Activated naive CD4-positive, alpha-beta T cell treated with anti-CD3 and anti-CD28 coated beads, Interleukin-2, amount 50 U/mL, for 16 hours (primary cell): ENCODE measurements at places on chromosomes 5 and 9.
A peak's percentile ranks its signal among the peaks of the same experiment; 100 is the strongest.

GRCh38 chr5:8650186-8650585, 781.2 kb downstream of the MTRR start:
- DNase-seq, result no peak

- no peak for DNase-seq
Measured at GRCh38 chr5:179766021-179766725, 27.6 kb upstream of the LTC4S start.

- no peak for DNase-seq
Measured at GRCh38 chr5:89572696-89573095, 689.7 kb upstream of the MEF2C start.

- DNase-seq, result peak; percentile 55
Measured at GRCh38 chr9:84261070-84261746, 79.3 kb downstream of the SLC28A3 start.

GRCh38 chr5:81161012-81161601, 72.0 kb upstream of the CKMT2 start:
- DNase-seq, result no peak

- no peak for DNase-seq
Measured at GRCh38 chr5:158177146-158177545, 318.2 kb upstream of the CLINT1 start.

- no peak for DNase-seq
Measured at GRCh38 chr5:172758077-172758833, 12.7 kb downstream of the DUSP1 start.

DNA sequence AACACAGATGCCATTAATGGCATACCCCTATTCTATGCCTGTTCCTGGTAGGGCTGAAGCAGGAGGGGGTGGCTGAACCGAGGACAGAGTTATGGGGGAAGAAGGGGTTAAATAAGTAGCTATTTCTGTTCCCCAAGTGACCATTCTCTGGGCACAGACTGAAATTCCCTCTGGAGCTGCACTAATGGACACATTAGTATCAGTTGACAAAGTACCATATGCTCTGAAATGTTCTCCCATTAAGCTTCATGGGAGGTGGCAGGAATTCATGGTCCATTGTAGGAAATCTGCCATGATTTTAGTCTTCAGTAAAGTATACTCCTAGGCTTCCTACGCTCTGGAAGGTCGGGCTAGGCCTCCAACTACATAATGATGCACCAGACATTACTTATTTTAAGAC, 10.5 kb upstream of the FRMPD1 start:
- DNase-seq, result no peak

GRCh38 chr9:91004992-91005391, 203.4 kb downstream of the SYK start:
- no peak for DNase-seq

- DNase-seq, result no peak
Measured at GRCh38 chr9:2086971-2087370, 71.8 kb downstream of the SMARCA2 start.

GRCh38 chr9:93931905-93932304, 23.2 kb downstream of the BARX1 start:
- no peak for DNase-seq

GRCh38 chr9:123478160-123478559, 122.2 kb downstream of the CRB2 start:
- DNase-seq, result no peak

DNA sequence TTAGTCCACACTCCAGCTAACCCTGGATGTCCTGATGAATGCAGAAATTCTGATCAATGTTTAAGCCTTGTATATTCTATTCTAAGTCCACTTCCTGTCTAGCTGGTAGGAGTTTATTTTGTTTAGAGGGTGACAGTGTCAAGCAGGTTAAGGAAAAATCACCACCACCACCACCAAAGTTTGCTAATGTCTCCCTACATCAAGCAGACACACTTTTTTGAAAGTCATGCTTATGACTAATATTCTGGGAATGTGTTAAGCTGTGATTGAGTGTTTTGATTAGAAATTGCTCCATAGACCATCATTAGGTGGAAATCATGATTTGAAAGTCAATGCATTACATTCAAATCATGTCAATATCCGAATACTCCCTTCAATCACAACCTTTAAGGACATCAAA, 1530.1 kb downstream of the MAT2B start:
- DNase-seq, result no peak

DNA sequence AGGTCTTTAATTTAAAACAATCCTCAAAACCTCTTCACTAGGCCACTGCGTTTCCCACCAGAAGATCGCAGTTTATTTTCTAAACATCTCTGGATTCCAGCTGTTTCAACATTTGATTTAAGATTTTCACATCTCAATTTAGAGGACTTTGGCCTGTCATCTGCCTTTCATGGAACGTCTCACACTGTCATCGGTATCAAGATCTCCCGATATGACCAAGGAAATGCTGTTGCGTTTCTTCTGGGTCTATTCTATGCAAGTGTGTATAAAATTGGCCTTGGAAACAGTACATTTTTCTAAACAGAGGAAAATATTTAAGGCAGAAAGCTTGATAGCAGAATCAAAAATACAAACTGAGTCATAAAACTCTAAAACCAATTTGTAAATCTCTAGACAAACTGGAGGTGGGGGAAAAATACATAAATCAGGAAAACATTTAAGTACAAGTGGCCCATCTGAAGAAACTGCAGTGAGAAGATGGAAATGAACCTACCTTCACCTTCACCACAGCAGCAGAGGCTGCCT, 53.6 kb upstream of the SIMC1 start:
- no peak for DNase-seq
